ENCODE measurements at places on chromosomes 2 and 18. TPM values are rescaled to one million over a fixed set of nuclear protein-coding genes. Genes with fewer than 3 reads are reported as not detected.

GRCh38 chr2:84925336-84925723 lies 19.9 kb downstream of the TMSB10 start:
- no peaks in the 10 kb centered on the region for H3K36me3 ChIP-seq
- DNase-seq: no peak
- no peak overlapping the region for H3K27ac ChIP-seq
- no peak overlapping the region for H3K4me3 ChIP-seq
- peaks cover 23% of the 10 kb centered on the region for H3K4me1 ChIP-seq
- H3K27me3 ChIP-seq: no peaks in the 10 kb centered on the region

DNA sequence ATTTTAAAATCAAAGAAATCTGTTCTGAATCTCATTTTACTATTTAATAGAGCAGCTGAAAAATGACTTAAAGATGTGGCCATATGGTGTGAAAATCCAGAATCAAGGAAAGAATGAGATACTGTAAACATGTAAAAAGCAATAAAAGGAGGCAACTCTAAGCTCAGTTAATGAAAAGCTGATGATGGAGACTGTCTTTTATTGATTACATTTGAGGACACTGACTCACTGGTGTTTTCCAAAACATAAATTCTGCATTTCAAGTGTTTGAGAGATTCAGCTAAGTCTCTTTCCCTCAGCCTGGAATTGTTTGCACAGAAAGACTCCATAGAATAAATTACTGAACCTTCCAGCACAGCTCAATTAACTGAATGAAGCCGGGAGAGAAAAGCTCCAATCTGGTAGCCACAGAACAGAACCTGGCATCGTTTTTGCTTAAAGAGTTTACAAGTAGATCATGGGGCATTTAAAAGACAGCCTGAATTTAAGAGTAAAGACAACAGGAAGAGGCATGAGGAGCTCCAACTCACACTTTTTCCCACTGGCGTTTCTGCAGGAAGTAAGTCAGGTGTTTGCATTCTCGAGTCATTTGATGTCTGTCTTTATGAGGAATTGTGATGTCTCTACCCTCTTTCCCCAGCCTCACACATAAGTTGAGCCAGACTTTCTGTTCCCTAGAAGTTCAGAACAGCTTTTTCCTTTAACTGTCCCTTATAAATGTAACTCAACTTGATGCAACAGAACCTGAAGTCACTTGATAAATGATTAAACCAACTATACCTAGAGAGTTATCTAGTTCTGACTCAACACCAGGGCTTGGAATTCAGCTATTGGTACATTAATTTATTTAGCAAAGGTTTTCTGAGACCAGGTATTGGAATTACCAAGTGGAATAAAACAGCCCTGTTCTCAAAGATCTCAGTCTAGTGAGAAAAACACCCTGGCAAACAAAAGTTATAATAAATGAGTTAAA lies 53.3 kb downstream of the FTCDNL1 start:
- H3K36me3 ChIP-seq: no peaks in the 10 kb centered on the region
- H3K4me1 ChIP-seq: no peaks in the 10 kb centered on the region
- no peak overlapping the region for H3K27ac ChIP-seq

GRCh38 chr18:46282646-46283045 lies 178.5 kb downstream of the HAUS1 start:
- peaks cover 15% of the 10 kb centered on the region for H3K4me1 ChIP-seq
- no peak overlapping the region for H3K4me3 ChIP-seq
- DNase-seq: no peak
- H3K27ac ChIP-seq: no peak overlapping the region
- no peaks in the 10 kb centered on the region for H3K36me3 ChIP-seq

GRCh38 chr2:286774-287392 lies 1.0 kb downstream of the ALKAL2 start:
- no peak for DNase-seq
- no peaks in the 10 kb centered on the region for H3K36me3 ChIP-seq
- peaks cover 32% of the 10 kb centered on the region for H3K4me1 ChIP-seq
- H3K27me3 ChIP-seq: peaks cover 35% of the 10 kb centered on the region
- no peak overlapping the region for H3K27ac ChIP-seq

DNA sequence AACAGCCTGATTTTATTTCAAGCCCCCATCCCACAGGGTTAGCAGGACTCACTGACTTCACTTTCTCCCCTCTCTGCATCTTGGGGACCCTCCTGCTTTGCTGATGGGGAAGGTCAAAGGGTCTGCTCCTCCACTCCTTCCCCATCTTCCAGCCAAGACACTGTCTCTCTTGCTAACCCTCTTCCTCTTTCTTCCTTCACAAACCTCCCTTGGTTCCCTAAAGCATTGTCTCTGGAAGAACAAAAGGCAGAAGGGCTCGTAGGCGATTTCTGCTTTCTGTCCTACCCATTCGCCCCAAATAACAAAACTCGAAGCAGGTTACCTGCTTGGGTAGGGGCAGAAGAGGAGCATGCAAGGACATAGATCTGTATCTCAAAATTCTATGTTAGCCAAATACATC lies 5.5 kb upstream of the SLC4A3 start:
- H3K4me1 ChIP-seq: no peaks in the 10 kb centered on the region
- H3K36me3 ChIP-seq: no peaks in the 10 kb centered on the region
- H3K27me3 ChIP-seq: peaks cover 5% of the 10 kb centered on the region
- no peak for DNase-seq
- H3K27ac ChIP-seq: no peak overlapping the region

DNA sequence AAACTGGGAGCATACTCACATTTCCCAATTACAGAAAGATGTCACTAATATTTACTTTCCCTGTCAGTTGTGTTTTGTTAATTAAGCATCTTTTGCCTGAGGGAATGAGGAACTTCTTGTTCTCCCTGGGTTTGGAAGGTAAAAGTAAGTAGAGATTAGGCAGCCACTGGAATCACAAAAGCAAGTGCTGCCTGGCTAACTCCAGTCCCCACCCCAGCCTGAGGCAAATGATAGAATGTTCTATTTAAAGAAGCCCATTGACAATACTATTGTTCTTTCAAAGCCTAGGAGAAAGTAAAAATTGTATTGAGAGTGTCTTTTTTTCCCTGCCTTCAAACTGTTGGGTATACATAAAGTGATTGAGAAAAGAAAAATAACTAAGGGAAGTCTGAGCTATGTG lies 93.8 kb downstream of the MBD2 start:
- H3K4me3 ChIP-seq: no peak overlapping the region
- no peak for DNase-seq
- peak overlapping the region; percentile 18 for H3K27ac ChIP-seq
- no peaks in the 10 kb centered on the region for H3K27me3 ChIP-seq
- no peaks in the 10 kb centered on the region for H3K36me3 ChIP-seq

DNA sequence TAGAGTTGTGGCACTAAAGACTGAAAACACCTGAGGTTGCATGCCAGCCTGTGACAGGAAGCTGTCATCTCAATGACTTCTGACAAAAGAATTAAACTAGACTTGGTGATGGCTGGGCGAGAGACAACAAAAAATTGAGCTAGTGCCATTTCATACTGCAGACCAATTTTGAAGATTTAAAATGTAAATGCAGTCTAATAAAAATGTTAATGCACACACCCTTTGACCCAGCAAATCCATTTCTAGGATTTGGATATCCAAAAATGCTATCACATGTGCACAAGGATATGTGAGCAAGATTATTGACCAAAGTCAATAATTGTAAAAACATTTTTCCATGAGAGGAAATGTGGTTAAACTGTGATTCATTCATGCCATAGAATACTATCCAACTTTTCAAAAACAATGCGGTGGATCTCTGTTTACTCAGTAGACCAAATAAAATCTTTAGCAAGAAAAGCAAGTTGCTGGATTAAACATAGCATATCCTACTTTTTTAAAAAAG lies 5.6 kb downstream of the FBXO36 start:
- H3K27me3 ChIP-seq: no peaks in the 10 kb centered on the region
- H3K27ac ChIP-seq: no peak overlapping the region
- H3K4me1 ChIP-seq: peaks cover 22% of the 10 kb centered on the region
- DNase-seq: peak; percentile 65

- no peaks in the 10 kb centered on the region for H3K4me1 ChIP-seq
- H3K27ac ChIP-seq: no peak overlapping the region
- no peaks in the 10 kb centered on the region for H3K27me3 ChIP-seq
- no peak overlapping the region for H3K4me3 ChIP-seq
- no peaks in the 10 kb centered on the region for H3K36me3 ChIP-seq
Measured at GRCh38 chr2:150872756-150873395, 385.4 kb upstream of the RND3 start.

DNA sequence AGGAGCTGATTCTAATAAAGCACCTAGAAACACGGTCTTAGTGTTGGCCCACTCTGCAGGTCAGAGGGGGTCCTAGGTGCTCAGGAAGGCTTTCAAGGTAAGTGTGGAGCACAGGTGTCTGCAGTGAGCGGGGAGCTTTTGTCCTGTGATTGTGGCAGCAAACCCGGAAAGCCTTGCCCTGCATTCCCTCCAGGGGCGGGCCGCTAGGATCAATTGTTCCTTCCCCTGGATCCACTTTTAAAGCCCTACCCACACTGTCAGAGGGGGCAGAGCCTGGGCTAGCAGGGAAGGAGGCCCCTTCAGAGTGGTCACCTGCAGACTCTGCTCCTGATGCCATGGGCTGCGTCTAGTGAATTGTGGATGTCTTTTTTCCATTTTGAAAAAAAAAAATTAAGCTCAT lies 176.0 kb downstream of the CTIF start:
- peaks cover 44% of the 10 kb centered on the region for H3K4me1 ChIP-seq
- no peak overlapping the region for H3K4me3 ChIP-seq

DNA sequence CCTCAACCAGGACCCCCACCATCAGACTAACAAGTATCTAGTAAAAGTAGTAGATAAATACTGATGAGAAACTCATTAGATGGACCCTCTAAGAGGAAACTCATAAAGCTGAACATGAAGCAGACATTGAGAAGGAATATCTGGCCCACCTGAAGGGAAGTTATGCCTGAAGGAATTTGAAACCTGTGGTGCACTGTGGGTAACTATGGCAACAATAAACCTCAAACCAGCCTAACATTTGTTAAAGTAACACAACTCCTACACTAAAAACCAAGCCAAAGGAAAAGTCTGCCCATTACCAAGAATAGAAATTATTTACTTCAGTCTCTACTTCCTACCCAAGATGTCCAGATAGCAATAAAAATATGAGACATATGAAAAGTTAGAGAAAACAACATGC lies 43.4 kb downstream of the KIAA1328 start:
- no peaks in the 10 kb centered on the region for H3K27me3 ChIP-seq
- H3K36me3 ChIP-seq: no peaks in the 10 kb centered on the region
- no peak overlapping the region for H3K27ac ChIP-seq
- no peak for DNase-seq
- H3K4me3 ChIP-seq: no peak overlapping the region

GRCh38 chr2:72863046-72863445 lies 24.2 kb upstream of the SPR start:
- no peak overlapping the region for H3K27ac ChIP-seq
- H3K4me1 ChIP-seq: peaks cover 6% of the 10 kb centered on the region
- H3K27me3 ChIP-seq: peaks cover 18% of the 10 kb centered on the region
- H3K36me3 ChIP-seq: no peaks in the 10 kb centered on the region

DNA sequence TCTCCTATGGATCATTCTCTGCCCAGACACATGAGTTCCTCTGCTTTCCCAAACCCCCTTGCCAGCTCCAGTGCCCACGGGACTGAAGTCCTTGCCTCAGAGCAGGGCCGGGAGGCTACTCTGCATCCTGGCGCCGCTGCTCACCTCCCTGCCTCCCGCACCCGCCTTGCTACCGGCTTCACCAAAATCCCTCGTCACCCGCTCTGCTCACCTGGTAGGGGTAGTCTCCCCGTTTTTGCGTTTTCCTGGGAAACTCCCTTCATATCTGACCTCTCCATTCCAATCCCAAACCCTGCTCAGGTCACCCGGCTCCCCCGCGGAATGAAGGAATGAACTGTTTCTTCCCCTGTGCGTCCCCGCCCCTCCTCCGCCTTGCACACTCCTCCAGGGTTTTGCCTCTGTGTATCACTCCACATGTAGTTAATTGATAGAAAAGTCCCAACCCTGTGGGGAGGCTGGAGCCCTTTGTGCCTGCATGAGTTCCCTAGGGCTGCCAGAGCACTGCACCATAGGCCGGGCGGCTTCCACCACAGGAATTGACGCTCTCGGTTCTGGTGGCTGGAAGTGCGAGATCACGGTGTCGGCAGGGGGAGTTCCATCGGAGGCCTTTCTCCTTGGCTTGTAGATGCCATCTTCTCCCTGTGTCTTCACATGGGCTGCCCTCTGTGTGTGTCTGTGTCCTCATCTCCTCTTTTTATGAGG lies 2.0 kb upstream of the DGKD start:
- H3K4me1 ChIP-seq: peaks cover 25% of the 10 kb centered on the region
- H3K27me3 ChIP-seq: no peaks in the 10 kb centered on the region
- H3K36me3 ChIP-seq: no peaks in the 10 kb centered on the region
- no peak overlapping the region for H3K27ac ChIP-seq
- no peak overlapping the region for H3K4me3 ChIP-seq

GRCh38 chr2:168006498-168006897 lies 240.9 kb downstream of the STK39 start:
- H3K36me3 ChIP-seq: no peaks in the 10 kb centered on the region
- H3K27ac ChIP-seq: no peak overlapping the region
- DNase-seq: no peak
- H3K4me1 ChIP-seq: peaks cover 11% of the 10 kb centered on the region

DNA sequence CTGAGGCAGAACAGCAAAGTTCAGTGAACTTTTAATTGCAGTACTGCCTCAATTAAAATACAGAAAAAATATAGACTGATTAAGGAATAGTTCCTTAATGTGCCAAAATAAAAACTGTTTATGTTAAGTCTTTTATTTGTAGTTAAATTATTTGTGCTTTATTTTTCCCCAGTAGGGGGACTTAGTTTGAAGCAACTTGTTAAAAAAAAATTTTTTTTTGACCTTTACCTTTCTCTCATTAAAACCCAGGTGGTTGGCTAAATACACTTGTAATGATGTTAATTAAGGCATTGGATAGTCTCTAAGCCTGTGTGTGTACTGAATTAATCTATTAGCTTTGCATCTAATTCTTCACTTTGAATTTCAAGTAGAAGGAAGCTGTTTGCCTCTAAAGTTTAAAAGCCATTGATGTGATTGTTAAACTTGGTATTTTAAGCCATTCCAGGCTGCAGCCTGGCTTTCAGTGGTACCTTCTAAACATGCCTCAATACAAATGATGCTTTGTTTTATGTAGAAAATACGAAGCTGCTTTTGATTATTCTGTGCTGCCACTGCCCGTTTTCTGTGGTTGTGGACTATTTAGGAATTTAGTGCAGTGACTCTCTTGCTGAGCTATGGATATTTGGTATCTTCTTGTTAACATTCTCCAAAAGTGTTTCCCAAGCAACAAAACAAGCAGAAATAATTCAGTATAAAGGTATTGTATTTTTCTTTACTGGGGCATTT lies 102.9 kb downstream of the TANC1 start:
- H3K27me3 ChIP-seq: no peaks in the 10 kb centered on the region
- H3K36me3 ChIP-seq: no peaks in the 10 kb centered on the region
- H3K4me1 ChIP-seq: peaks cover 52% of the 10 kb centered on the region
- H3K27ac ChIP-seq: peak overlapping the region; percentile 95
- no peak for DNase-seq

DNA sequence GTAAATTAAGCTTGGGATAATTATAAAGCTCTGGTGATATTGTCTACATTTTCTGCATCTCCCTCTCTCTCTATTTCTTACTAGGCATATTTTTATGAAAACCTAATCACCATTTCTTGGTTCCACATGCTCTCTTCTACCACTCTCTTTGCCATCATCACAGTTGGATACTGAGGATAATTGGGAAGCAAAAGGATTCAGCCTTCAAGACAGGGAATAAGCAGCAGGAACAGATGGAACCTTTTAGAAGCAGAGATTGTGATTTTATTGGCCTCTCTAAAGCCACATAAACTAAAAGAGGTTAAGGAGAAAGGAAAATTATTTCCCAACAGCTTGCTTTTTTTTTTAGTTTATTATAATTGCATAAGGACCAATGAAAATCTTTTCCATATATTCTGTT lies 226.3 kb upstream of the SPHKAP start:
- H3K36me3 ChIP-seq: no peaks in the 10 kb centered on the region
- no peak overlapping the region for H3K4me3 ChIP-seq
- no peak overlapping the region for H3K27ac ChIP-seq
- DNase-seq: no peak
- no peaks in the 10 kb centered on the region for H3K4me1 ChIP-seq

Gene PLCD4
- total RNA-seq: 2.5 TPM

Gene UGT1A8
- total RNA-seq: not detected

Gene SLC5A7
- total RNA-seq: not detected

Gene RAD51AP2
- total RNA-seq: not detected

Gene EML6
- total RNA-seq: 1.1 TPM

All from osteoblast (primary cell).